ENCODE measurements at places on chromosomes 12 and 14. TPM values are rescaled to one million over a fixed set of nuclear protein-coding genes. Genes with fewer than 3 reads are reported as not detected.

The NFATC4 gene
- total RNA-seq: not detected

The TMTC1 gene
- total RNA-seq: 0.49 TPM

The ITGB7 gene
- 239 TPM for total RNA-seq

The CISTR gene
- total RNA-seq: not detected

The C1QL4 gene
- total RNA-seq: not detected

GRCh38 chr14:67618617-67619063, 1.1 kb upstream of the ARG2 start:
- DNase-seq: peak; percentile 83

The SNRNP35 gene
- 33.4 TPM for total RNA-seq

DNA sequence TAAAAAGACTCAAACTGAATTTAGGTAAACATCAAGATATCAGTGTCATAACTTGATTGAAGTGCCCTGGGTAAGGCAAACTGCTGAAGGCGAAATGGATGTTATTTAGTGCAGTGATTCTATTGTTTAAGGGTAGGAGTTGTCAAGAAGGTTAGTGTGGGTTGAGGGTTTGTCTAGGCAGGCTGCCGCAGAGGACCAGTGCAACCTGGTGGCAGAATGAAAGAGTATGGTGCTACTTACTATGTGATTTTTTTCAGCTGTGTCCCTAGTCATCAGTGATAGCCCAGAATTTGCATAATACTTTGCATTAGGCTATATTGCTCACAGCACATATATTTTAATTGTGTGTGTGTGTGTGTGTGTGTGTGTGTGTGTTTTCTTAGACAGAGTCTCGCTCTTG, 1127.0 kb downstream of the GALC start:
- no peak for DNase-seq

DNA sequence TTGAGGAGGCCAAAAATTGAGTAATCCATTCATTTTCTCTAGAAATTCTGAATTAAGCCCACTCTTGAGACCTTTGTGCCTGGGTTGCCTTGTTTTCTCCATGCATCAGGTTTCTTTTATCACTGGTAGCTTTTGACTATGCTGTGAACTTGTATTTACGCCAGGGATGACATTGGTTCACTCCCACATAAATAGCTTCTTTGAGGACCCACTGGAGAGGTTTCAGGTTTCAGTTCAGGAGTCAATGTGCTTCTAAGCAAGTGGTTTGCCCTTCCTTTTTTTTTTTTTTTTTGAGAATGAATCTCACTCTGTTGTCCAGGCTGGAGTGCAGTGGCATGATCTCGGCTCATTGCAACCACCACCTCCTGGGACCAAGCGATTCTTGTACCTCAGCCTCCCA, 10.2 kb upstream of the SLC17A8 start:
- DNase-seq: peak; percentile 11

The PTPRO gene
- total RNA-seq: 0.69 TPM

The RTL1 gene
- total RNA-seq: not detected

The TSPAN11 gene
- total RNA-seq: not detected

DNA sequence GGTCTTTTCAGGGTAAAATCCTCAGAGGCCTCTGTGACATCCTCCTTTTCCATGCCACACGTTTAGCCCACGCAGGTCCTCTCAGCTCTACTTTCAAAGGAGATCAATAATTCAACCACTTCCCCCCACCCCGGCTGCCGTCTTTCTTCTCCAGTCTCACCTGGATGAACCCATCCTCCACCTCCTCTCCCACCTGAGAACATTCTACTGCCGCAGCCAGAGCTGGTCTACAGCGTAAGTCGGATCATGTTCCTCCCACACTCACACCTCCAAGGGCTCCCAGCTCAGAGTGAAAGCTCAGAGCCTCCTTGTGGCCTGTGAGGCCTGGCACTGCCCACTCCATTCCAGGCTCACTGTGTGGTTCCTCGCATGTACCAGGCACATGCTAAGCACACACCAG, 246.6 kb downstream of the CHST11 start:
- DNase-seq: no peak

The DCN gene
- not detected for total RNA-seq

GRCh38 chr12:24815114-24815423, 133.8 kb downstream of the BCAT1 start:
- no peak for DNase-seq

The SLC10A1 gene
- not detected for total RNA-seq

GRCh38 chr14:37089410-37089809, 83.0 kb downstream of the SLC25A21 start:
- DNase-seq: no peak

The ARG2 gene
- total RNA-seq: 4.7 TPM

DNA sequence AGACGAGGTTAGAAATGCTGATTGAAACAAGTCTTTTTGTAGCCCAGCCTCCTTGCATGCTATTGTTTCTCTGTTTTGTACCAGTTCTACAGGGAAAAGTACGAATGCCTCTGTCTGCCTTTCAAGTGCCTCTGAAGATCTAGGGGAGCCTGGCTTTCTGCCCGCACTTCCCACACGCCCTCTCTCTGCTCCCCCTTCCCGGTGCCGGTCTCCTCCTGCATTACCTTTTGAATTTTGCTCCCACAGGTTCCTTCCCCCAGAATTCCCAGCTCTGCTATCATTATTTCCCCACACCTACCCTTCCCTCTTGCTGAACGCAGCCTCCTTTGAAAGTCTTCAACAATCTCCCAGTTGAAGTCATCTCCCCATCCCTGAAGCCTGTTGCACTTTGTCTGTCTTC, 689.7 kb downstream of the BCL11B start:
- DNase-seq: no peak

DNA sequence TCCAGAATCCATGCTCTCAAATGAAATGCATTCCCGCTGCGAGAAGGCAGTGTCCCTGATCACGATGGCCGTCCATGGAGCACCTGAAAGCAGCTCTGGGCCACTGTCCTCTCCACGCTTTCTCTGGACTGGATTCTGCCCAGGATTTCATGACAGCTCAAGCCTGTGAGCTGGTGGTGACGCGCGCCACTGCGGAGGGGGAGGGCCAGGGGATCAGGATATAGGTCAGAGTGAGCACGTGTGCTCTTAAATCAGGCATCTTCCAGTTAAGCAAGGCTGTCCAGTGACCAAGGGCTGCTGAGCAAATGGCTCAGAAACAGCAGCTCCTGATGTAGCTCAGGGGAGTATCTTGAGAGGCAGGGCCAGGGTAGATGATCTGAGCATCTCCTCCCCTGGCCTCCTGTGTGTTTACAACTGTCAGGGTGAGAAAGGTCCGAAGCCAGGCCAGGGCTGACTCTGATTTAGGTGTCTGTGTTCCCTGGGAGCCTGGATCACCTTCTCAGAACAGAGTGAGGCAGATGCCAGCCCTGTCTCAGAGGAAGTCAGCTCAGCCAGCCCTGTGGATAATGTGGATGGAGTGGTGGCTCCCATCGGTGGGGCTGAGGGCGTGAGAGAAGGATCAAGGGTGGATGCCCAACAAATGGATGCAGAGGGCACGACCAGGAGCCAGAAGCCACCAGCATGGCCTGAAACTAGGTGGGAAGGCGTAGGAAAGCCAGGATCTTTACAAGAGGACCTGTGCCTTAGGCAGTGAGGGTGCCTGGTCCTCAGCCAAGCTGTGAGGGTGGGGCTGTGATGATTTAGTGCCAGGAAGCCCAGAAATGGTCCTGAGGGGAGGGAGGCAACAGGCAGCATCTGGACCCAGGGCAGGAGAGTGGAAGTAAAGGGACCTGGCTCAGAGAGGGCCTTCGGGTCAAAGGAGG, 55.3 kb downstream of the ELK3 start:
- no peak for DNase-seq

- DNase-seq: peak; percentile 90
These were observed 3.4 kb upstream of the DHH start for GRCh38 chr12:49098035-49098451.

The LBHD2 gene
- not detected for total RNA-seq

The TAS2R50 gene
- total RNA-seq: 0.56 TPM

GRCh38 chr12:65313719-65314317, 35.3 kb downstream of the MSRB3 start:
- DNase-seq: no peak

- no peak for DNase-seq
These were observed 55.8 kb upstream of the LRIG3 start for GRCh38 chr12:58976146-58976545.

DNA sequence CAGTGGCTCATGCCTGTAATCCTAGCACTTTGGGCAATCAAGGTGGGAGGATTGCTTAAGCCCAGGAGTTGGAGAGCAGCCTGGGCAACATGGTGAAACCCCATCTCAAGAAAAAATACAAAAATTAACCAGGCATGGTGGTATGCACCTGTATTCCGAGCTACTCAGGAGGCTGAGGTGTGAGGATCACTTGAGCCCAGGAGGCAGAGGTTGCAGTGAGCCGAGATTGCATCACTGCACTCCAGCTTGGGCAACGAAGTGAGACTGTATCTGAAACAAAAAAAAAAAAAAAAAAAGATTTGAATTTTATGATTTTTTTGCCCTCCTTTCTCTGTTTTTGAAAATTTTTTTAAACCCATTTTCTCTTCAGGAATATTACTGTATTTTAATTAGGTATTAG, 17.7 kb downstream of the C12orf75 start:
- DNase-seq: no peak

The CLEC4D gene
- total RNA-seq: not detected

- no peak for DNase-seq
These were observed 168.7 kb upstream of the TMCC3 start for GRCh38 chr12:94819011-94819410.

The MEG3 gene
- not detected for total RNA-seq

GRCh38 chr12:131129839-131130238, 176.1 kb downstream of the ADGRD1 start:
- DNase-seq: no peak

DNA sequence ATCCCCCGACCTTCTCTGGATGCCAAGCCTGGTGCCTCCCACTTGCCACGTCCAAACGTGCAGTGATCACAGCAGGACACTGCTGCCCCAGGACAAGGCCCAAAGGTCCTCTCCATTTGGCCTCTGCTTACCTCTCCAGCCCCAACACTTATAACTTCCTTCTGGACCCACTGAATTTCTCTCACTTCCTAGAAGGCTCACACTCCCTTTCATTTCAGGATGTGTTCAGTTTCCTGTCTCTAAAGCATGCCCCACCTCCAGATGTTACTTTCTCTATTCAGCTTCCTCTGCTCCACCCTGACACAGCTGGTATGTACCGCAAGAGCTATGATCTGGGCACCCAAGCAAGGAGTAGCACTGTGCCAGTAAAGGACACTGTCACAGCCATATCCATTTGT, 33.0 kb downstream of the CDKL1 start:
- DNase-seq: peak; percentile 89

DNA sequence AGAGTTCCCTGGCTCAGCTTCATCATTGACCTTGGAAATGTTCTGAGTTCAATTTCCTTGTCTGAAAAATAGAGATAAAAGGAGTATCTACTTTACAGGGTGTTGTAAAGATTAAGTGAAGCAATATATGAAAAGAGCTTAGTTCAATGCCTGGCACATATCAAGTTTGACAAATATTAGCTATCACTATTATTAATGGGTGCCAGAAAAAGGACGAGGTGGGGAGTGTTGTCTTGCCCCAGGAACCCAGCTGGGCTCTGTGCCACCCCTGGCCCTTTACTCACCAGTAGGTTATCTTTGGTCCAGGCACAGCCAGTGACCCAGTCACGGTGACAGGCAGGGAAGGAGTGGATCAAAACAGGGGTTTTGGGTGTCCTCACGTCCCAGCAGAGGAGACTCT, 32.0 kb downstream of the PARP2 start:
- no peak for DNase-seq

- DNase-seq: no peak
These were observed 2.2 kb downstream of the CLEC14A start for GRCh38 chr14:38253676-38254075.

DNA sequence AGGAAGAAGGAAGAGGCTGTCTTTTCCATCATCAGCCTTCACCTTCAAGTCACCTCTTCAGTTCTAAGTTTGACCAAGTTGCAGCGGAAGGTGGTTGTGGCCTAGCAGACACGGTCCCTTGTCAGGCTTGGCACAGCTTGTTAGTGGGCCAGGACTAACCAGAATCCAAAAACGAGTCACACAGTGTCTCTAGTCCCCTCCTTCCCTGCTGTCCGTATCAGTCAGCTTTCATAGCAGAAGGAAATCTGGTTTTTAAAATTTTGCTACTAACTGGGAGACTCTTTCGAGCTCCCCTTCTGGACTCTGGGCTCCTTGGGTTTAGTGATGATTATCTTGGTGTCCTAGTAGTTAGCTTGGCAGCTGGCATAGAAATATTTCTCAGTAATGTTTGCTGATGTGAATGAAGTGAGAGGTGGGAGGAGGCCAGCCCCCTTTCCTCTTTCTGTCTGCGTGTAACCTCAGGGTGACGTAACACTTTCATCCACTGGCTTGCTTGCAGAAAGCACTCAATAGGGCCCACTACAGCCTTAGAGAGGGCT, 3.8 kb downstream of the ETV6 start:
- peak; percentile 81 for DNase-seq

DNA sequence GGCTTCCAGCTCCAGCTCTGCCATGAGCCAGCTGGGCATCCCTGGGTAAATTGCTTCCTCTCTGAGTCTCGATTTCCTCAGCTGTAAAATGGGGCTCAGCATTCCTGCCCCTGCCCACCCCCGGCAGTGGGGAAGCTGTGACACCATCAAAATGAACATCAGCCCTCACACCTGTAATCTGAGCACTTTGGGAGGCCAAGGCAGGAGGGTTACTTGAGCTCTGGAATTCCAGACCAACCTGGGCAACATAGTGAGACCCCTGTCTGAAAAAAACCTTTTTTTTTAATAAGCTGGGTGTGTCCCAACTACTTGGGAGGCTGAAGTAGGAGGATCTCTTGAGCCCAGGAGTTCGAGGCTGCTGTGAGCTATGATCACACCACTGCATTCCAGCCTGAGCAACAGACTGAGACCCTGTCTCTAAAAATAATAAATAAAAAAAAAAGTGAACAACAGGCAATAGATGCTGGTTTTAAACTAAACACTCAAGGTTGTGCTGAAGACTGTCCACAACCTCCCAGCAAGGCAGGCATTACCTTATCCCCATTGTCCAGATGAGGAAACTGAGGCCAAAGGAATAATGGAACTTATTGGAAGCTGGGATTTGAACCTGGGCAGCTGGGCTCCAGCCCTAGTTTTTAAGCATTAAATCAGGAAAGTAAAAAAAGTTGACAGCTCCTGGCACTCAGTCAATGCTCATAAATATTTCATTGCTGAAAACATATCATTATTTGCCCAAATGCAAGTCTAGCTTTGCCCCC, 4.3 kb downstream of the TRPV4 start:
- no peak for DNase-seq

GRCh38 chr14:104931771-104932675, 7.3 kb downstream of the PLD4 start:
- DNase-seq: no peak

- DNase-seq: no peak
These were observed 9.5 kb upstream of the CALM1 start for GRCh38 chr14:90387206-90387760.

The GUCY2C gene
- not detected for total RNA-seq

Measured in activated CD4-positive, alpha-beta T cell treated with anti-CD3 and anti-CD28 coated beads, Interleukin-2, amount 10 ng/mL, durations not matched to agents 24 days and 14 days (primary cell).